ENCODE measurements at places on chromosomes 4 and X. TPM values are rescaled to one million over a fixed set of nuclear protein-coding genes. Genes with fewer than 3 reads are reported as not detected.

CT47A7 gene
- total RNA-seq: not detected

MAGEA9B gene
- total RNA-seq: not detected

NXF3 gene
- not detected for total RNA-seq

PWWP3B gene
- not detected for total RNA-seq

NSG1 gene
- 48.8 TPM for total RNA-seq

TKTL2 gene
- not detected for total RNA-seq

SPINK2 gene
- total RNA-seq: 0.76 TPM

ADH7 gene
- total RNA-seq: 330 TPM

PCDH10 gene
- not detected for total RNA-seq

CXCL11 gene
- not detected for total RNA-seq

LANCL3 gene
- 6.6 TPM for total RNA-seq

MAGEB10 gene
- not detected for total RNA-seq

VEGFD gene
- total RNA-seq: 0.13 TPM

AWAT2 gene
- total RNA-seq: not detected

SPARCL1 gene
- 450 TPM for total RNA-seq

YY2 gene
- 1.4 TPM for total RNA-seq

SSX2B gene
- total RNA-seq: not detected

NWD2 gene
- total RNA-seq: not detected

SLC34A2 gene
- 0.76 TPM for total RNA-seq

NEIL3 gene
- total RNA-seq: 2.1 TPM

ZNF732 gene
- 1.9 TPM for total RNA-seq

SSX4 gene
- not detected for total RNA-seq

MAGEA2B gene
- total RNA-seq: not detected

SORBS2 gene
- 34.3 TPM for total RNA-seq

UCP1 gene
- total RNA-seq: not detected

CENPE gene
- total RNA-seq: 3.0 TPM

CITED1 gene
- total RNA-seq: not detected

REELD1 gene
- total RNA-seq: not detected

TACR3 gene
- not detected for total RNA-seq

NMU gene
- 137 TPM for total RNA-seq

H2BW2 gene
- total RNA-seq: not detected

DTHD1 gene
- total RNA-seq: 0.19 TPM

LEF1 gene
- 8.0 TPM for total RNA-seq

PAGE2B gene
- not detected for total RNA-seq

GPM6B gene
- 7.4 TPM for total RNA-seq

RAB40A gene
- total RNA-seq: 1.1 TPM

AR gene
- total RNA-seq: 0.53 TPM

Measured in esophagus squamous epithelium (tissue), 5 donors.